Cortex of kidney (tissue), 1 donor: ENCODE measurements at places on chromosomes 6 and 20.

GRCh38 chr6:63883597-63883996, 248.0 kb downstream of the PHF3 start:
- no peak for DNase-seq

GRCh38 chr6:151690303-151690702, 117.2 kb upstream of the ESR1 start:
- no peak for DNase-seq

GRCh38 chr20:47676912-47677634, 108.2 kb downstream of the SULF2 start:
- no peak for DNase-seq

- no peak for DNase-seq
These were observed 94.2 kb downstream of the OLIG3 start for GRCh38 chr6:137399881-137400443.

GRCh38 chr6:84764332-84765049, at the start of gene TBX18:
TBX18 (minus strand) TSS chr6:84764598; CDS start chr6:84764181, 417 bp downstream.
- DNase-seq = no peak
